Fibroblast of lung (primary cell): ENCODE measurements at places on chromosomes 12 and 14.
A peak's percentile ranks its signal among the peaks of the same experiment; 100 is the strongest.

- H3K4me3 ChIP-seq = no peak overlapping the region
- H3K4me1 ChIP-seq = no peaks in the 10 kb centered on the region
- no peak overlapping the region for H3K27ac ChIP-seq
Measured at GRCh38 chr12:132236930-132237771, 92.2 kb downstream of the GALNT9 start.

GRCh38 chr14:68563251-68564131 is 229.4 kb downstream of the ZFP36L1 start:
- no peaks in the 10 kb centered on the region for H3K27me3 ChIP-seq
- H3K27ac ChIP-seq = no peak overlapping the region
- no peaks in the 10 kb centered on the region for H3K36me3 ChIP-seq
- H3K4me3 ChIP-seq = no peak overlapping the region

DNA sequence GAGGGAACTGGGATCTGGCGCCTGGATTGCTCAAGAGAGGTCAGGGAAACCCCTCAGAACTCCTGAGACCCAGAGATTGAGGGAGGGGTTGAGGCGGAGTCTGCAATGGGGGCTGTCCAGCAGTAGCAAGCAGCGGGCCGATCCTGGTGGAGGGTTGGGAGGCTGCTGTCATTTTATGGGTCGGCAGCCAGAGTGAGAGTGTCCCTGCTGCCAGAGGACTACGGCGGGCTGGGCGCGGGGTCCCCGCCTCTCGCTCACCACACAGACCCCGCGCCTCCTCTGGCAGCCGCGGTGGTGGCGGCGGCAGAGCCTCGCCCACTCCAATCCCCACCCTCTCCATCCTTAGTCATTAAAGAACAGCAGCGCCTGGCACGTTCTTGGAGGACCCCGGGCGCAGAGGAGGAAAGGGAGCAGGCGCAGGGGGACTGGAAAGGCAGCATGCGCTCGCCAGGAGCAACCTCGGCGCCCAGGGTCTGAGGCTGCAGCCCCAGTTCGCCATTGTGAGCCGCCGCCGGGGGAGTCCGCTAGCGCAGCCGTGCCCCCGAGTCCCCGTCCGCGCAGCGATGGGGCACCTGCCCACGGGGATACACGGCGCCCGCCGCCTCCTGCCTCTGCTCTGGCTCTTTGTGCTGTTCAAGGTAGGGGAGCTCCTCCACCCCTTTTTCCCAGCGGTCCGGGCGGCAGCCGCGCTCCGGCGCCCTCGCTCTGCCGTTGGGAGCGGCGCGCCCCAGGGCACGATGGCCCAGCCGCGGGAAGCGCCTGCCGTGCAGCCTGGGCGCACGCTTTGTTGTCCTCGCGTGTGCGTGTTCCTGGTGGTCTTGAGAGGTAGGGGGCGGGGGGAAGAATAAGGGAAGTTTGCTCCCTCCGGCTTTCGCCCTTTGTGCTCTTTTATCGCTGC is at the start of gene PTPRO:
PTPRO (plus strand) TSS at position 345 of the 898 bp plus-strand sequence.
- no peak for DNase-seq
- peak within 1 kb of the TSS; percentile 47 for H3K4me3 ChIP-seq
- H3K27ac ChIP-seq = no peak within 1 kb of the TSS
- H3K36me3 ChIP-seq = no peaks in the 10 kb centered on the region

- no peak overlapping the region for H3K27ac ChIP-seq
- H3K36me3 ChIP-seq = no peaks in the 10 kb centered on the region
- H3K4me1 ChIP-seq = no peaks in the 10 kb centered on the region
- peak; percentile 44 for DNase-seq
- H3K27me3 ChIP-seq = no peaks in the 10 kb centered on the region
- no peak overlapping the region for H3K4me3 ChIP-seq
Measured at GRCh38 chr12:109795023-109795422, 38.2 kb downstream of the TRPV4 start.

DNA sequence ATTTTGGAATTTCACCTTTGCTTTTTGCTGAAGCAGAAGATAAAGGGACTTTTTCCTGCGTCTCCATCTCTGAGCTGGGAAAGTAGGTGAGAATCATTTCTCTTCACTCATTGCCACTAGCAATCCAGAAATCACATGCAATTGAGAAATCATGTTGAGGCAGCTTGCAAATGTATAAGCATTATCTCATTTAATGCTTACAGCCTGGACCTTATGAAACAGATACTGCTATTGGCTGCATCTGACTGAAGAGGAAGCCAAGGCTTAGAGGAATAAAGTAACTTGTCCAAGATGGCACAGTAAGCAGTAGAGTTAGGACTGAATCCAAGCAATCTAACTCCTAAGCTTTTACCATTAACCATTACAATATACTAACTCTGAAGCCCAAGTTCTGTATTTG is 122.4 kb downstream of the FIGNL2 start:
- H3K27ac ChIP-seq = no peak overlapping the region
- H3K36me3 ChIP-seq = no peaks in the 10 kb centered on the region
- H3K4me3 ChIP-seq = no peak overlapping the region
- no peak for DNase-seq

DNA sequence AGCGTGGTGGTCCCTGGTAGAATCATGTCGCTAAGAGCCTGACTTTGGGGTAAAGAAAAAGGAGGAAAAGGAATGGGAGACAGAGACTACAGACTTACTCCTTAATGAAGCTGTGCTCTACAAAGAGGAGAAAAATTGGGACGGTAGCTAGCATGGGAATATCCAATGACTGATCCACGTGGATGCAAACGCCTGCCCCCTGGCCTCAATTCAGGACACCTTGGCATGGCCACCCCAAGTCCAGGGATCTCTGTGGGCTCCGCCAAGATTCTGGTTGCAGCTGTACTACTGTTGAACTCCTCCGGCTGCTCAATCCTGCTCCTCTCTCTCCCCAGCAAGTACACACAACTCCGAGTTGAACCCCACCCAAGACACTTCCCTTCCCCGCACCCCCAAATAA is 70.5 kb upstream of the DIO3 start:
- no peak overlapping the region for H3K27ac ChIP-seq
- H3K36me3 ChIP-seq = no peaks in the 10 kb centered on the region
- no peak for DNase-seq
- no peaks in the 10 kb centered on the region for H3K27me3 ChIP-seq

DNA sequence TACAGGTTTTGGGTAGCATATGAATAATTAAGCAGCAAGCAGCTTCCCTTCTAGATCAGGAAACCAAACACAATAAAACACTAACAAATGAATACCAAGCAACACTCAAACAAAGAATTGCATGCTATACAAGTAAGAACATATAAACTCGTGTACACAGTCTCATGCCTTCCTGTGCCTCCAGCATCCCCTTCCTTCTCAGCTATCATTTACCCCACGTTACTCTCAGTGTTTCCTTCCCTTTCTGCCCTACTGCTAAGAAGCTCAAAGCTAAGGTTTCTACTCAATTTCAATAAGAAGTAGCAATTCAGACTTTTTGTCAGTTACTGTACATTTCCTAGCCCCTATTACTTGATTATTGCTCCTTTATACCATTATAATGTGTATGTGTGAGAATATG is 81.0 kb downstream of the DUSP16 start:
- no peaks in the 10 kb centered on the region for H3K4me1 ChIP-seq
- DNase-seq = no peak
- H3K27me3 ChIP-seq = no peaks in the 10 kb centered on the region
- H3K36me3 ChIP-seq = peaks cover 12% of the 10 kb centered on the region
- no peak overlapping the region for H3K27ac ChIP-seq
